Transverse colon (tissue), 4 donors: ENCODE measurements at places on chromosomes 2 and 18.

DNA sequence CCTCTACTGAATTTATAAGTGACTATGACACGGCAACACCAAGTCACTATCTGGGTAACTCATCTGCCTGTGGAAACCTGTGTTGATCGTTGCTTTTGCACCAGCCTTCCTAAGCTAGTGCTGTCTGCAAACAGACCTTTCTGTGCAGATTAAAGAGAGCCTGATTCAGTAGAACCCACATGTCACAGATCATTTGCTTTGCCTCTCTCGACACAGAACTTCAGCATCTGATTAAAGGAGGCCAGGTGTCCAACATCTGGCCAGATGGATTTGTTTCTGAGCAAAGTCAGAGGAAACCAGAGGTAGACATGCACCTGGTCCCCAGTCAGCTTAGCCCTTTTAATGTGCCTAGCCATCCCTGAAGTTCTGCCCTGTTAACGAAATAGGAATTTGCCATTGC lies 15.0 kb upstream of the TTR start:
- no peak for DNase-seq

DNA sequence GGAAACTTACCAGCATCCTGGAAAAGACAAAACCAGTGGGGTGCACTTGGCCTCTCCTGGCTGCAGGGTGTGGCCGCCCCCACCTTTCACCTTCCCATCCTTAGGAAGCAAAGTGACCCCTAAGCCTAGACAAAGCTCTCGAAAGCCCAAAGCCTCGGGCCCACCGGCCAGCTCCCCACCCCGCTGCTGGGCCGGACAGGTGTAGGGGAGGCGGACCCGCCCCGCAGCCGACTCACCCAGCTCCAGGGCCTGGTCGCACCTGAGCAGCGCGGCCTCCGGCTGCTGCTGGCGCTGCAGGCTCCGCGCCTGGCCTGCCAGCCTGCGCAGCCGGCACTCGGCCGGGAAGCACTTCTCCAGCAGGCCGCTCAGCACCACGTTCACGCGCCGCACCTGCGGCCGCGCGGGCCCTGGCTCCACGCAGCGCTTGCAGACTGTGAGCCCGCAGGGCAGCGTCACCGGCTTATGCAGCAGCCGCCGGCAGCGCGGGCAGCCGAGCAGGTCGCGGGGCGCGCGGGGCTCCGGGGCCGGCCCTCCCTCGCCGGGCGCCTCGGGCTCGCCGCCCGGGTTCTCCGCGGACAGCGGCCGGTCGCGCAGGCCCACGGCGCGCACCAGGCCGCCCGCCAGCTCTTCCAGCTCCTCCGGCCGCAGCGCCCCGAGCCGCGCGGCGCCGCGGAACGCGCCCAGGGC lies 979 bp downstream of the LONRF2 start:
- DNase-seq, result no peak

GRCh38 chr2:223459328-223459939 lies 142.7 kb downstream of the SCG2 start:
- no peak for DNase-seq

DNA sequence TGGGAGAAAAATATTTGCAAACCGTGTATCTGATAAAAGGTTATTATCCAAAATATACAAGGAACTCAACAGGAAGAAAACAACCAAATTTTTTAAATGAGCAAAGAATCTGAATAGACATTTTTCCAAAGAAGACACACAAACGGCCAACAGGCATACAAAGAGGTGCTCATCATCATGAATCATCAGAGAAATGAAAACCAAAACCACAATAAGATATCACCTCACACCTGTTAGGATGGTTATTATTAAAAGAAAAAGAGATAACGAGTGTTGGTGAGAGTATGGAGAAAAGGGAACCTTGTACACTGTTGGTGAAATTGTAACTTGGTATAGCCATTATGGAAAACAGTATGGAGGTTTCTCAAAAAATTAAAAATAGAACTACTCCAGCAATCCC lies 463.3 kb downstream of the IRS1 start:
- DNase-seq, result no peak

- no peak for DNase-seq
Measured at GRCh38 chr18:64201781-64202180, 52.9 kb upstream of the LINC00305 start.

- DNase-seq, result peak; percentile 25
Measured at GRCh38 chr2:144162652-144163051, 357.3 kb downstream of the ZEB2 start.

GRCh38 chr2:240277073-240277806 lies 136.8 kb upstream of the OTOS start:
- DNase-seq, result no peak

- no peak for DNase-seq
Measured at GRCh38 chr2:130936451-130936850, 99.7 kb downstream of the ARHGEF4 start.

DNA sequence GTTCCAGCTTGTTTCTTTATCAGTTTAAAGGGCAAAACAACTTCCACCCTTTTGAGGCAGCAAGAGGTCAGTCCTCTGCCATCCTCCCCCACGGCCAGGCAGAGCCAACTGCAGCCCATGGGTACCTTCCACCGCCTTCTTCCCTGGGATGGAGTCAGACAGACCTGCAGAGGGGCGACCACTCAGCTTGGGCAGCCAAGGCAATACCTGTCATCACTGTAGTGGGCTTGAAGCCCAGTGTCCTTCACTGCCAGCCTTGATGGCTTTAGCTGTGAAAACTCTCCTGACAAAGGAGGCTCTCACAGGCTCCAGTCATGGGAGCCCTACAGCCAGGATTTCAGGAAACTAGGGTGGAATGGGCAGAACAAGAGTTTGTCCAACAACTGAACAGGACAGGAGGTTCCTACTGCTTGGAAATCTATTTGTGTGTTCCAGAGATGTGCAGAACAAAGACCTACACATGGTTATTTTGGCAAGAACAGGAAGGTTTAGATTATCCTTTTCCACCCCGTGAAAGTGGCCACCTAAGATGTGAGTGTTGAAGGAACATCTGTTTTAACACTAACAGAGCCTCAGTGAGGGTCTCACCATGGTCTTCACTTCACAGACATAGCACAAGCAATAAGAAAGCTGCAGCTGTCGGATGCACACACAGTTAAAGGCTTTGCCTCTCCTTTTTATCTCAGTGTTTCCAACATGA lies 93.9 kb upstream of the RMDN2 start:
- no peak for DNase-seq

DNA sequence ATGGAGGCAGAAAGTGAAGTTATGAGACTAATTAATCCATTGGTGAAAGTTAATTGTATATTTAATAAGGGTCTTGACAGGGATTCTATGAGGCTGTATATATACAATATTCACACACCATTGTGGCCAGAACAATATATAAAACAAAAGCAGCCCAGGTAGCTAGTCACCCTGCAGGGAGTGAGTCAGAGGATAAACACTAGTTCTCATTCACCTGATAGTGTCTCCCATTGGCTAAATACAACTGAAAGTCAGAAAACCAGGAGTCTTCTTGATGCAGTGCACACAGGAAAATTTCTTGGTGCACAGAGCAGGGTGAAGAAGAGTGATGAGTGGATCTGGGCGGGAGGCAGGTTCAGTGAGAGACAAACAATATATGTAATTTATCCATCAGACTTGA lies 465.2 kb downstream of the ERBB4 start:
- no peak for DNase-seq

DNA sequence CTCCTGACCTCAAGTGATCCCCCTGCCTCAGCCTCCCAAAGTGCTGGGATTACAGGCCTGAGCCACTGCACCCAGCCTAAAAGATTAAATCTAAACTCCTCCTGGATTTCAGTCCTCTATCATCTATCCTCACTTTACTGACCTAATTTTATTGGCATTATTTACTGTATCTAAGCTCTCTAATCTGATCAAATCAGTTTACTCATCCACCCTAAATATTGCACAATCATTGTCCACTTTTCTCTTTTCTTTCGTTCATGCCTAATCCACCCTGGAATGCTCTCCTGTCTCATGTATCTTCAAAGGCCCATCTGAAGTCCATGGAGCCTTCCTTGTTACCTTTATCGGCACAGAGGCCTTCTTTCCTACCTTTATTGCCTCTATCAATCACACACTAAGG lies 31.6 kb upstream of the GPR155 start:
- DNase-seq, result no peak

DNA sequence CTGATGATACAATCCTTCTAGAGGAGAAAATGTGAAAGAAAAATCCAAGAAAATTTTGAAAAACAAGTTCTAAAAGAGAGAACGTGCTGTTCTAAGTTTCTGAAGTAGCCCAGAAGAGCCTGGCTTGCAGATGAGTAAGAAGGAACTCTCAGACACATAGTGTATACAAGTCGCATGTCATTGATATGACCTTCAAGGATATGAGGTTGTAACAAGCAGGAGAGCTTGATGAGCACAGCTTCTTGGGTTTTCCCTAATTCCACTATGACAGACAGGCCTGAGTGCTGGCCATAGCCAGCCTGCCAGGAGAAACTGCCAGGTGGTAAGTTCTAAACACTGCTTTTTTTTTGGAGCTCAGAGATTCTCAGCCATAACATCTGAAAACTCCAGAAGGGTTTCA lies 235.7 kb upstream of the SIX2 start:
- DNase-seq, result no peak

GRCh38 chr2:239779584-239779983 lies 245.6 kb downstream of the NDUFA10 start:
- DNase-seq, result no peak

- DNase-seq, result no peak
Measured at GRCh38 chr2:108615480-108616090, 81.3 kb downstream of the LIMS1 start.

DNA sequence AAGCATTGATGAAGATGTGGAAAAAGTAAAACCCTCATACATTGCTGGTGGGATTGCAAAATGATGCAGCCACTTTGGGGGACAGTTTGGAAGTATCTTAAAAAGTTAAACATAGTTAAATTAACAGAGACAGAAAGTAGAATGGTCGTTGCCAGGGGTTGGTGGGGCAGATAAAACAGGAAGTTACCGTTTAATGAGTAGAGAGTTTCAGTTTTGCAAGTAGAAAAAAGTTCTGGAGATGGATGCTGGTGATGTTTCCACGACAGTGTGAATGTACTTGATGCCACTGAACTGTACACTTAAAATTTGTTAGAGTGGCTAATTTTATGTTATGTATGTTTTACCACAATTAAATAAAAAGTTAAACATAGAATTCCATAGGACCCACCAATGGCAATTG lies 44.5 kb upstream of the EGR4 start:
- no peak for DNase-seq

DNA sequence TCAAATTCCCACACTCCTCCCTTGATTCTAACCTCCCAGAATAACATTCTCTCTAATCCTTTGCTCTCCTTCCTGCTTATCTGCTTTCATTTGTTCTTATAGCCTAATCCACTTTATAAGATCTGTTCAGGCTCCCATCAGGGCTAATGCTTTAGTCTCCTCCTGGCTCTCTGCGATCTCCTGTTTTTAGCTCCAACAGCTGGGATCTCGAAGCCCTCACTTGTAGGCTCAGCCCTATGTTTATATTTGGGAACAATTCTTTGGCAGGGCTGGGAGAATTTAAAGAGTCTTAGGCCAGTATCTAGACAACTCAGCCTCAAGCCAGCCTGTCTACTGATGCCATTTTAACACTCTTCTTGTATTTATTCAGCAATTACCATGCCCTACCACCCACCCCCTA lies 27.2 kb upstream of the RAPH1 start:
- DNase-seq, result no peak

GRCh38 chr2:218019411-218020060 lies 16.7 kb upstream of the TNS1 start:
- DNase-seq, result no peak

GRCh38 chr2:46366668-46367052 lies 69.5 kb downstream of the EPAS1 start:
- no peak for DNase-seq

- DNase-seq, result no peak
Measured at GRCh38 chr2:74458938-74459363, 713 bp downstream of the WBP1 start.

DNA sequence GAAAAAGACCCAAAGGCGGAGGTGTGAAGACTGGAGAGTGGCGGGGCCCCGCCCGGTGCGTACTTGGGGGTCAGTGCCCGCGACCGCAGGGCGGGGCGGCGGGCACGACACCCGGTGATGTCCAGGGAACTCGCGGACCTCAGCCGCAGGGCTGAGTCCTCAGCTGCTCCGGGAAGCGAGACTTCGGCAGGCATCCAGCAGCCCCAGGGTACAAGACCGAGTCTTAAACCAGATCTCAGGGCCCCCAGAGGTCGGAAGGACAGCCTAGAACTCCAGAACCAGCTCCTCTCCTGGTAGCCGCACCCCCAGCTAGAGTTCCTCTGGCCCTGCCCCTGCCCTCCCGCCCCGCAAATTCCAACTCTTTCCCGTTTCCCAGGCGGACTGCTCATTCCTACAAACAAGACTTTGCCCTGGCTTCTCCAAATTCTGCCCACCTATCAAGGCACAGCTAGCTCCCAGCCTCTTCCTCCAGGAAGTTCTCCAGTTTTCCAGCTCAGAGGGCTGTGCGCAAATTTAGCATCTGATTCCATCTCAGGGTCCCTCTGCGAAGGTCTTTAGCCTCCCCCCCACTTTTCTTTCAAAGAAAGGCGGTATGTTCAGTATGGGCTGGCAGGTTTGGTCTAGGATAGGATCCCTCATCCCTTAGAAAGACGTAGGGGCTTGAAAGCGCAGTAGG lies 26.0 kb upstream of the NOTO start:
- peak; percentile 21 for DNase-seq

DNA sequence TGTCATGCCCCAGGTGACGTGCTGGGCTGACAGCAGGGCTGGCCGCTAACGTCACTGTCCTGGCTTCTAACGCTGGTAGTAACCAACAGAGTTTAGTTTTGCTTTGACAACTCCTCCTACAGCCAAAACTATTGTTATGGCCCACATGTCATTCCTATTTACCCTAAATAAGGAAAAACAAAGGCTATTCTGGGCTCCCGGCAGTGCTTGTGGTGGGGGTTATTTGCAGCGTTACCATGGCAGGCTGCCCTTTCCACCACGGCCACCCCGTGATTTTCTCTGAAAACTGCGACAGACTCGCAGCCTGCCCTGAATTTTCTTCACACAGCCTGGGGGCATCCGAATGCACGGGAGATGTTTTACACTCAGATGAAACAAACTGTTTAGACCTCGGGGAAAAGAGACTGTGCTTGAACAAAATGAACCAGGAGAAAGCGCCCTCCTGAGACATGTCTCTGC lies 115.2 kb downstream of the FAM210A start:
- peak; percentile 45 for DNase-seq

DNA sequence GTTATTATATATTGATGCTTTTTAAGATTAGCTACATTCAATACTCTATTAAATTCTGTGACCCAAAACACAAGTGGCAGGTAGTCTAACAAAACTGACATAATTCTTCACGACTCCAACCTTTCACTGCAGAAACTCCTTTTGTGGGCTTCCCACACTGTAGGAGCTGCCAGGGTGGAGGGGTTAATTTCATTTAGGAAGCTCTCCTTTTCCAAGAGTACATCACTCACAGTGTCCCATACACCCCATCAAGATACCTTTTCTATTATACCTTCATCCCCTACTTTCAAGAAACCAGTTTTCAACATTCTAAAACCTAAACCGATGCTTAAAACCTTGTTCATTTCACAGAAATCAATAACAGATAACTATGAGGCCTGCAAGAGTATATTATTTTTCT lies 825 bp downstream of the THUMPD2 start:
- DNase-seq, result no peak

DNA sequence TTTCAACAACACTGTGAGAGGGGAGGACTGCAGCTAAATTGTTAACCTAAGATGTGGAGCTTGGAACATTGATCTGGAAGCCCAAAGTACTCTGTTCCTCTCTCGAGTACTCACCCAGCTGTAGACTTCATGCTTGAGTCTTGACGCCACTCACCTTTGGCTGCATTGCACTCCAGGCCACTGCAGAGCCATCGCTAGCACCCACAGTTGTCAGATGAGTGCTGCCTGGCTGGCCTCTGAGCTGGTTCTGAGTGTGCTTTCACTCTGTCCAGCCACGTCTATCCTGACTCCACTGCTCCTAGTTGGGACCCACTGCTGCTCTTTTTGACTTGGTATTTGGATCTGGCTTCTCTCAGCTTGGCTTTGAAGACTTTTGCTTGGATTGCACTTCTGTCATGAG lies 552.1 kb downstream of the DCDC2C start:
- no peak for DNase-seq
